ENCODE measurements at places on chromosomes 11 and 22.

DNA sequence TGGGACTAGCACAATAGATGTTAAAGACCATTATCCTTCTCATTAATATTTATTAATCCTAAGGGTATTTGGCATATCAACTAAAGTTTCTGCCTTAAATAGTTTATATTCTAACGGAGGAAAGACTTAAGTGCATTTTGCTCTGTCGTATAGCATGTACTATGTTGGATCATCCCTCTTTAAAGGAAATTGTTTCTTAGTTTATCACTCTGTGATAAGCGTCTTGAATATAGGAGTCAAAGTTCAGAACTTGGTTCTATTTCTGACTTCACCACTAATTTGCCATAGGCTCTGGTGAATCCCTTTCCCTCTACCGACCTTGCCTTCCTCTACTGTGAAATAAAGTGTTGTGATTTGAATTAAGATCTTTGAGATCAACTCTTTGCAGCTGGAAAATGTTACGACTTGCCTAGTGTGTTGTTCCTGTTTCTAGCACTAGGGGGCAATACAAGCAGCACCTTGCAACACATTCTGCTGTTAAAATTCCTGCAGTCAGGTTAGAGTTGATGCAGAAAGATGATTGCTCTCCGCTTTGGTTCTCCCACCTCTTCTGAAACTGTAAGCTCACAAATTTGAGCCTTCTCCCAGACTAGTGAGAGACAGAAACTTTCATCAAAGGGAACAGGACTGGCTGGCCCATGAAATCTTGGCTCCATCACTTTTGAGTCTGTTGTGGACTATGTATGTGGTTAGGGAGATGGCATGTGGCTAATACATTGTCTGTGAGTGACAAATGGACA, 27.8 kb upstream of the ZNRF3 start:
- peak; percentile 53 for DNase-seq

GRCh38 chr22:30919973-30920372, 48.6 kb downstream of the MORC2 start:
- DNase-seq: no peak

- no peak for DNase-seq
Measured at GRCh38 chr11:111676878-111677585, 74.8 kb downstream of the SIK2 start.

DNA sequence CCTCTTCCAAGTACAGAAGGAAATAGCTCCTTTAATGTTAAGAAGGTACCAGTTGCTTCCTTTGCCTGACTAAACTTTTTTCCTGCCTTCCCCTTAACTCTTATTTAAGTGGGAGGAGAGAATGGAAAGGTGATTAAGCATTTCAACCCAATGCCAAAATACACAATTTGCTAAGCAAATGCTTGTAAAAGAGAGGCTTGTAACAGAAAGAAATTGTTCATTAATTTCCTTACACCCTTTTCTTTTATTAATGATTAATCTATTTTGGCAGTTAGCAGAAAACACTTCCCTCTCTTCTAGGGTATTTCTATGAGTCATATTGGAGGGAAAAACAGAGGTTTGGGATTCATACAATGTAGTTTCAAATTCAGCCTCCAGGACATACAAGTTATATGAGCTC, 427.6 kb upstream of the FAT3 start:
- no peak for DNase-seq

DNA sequence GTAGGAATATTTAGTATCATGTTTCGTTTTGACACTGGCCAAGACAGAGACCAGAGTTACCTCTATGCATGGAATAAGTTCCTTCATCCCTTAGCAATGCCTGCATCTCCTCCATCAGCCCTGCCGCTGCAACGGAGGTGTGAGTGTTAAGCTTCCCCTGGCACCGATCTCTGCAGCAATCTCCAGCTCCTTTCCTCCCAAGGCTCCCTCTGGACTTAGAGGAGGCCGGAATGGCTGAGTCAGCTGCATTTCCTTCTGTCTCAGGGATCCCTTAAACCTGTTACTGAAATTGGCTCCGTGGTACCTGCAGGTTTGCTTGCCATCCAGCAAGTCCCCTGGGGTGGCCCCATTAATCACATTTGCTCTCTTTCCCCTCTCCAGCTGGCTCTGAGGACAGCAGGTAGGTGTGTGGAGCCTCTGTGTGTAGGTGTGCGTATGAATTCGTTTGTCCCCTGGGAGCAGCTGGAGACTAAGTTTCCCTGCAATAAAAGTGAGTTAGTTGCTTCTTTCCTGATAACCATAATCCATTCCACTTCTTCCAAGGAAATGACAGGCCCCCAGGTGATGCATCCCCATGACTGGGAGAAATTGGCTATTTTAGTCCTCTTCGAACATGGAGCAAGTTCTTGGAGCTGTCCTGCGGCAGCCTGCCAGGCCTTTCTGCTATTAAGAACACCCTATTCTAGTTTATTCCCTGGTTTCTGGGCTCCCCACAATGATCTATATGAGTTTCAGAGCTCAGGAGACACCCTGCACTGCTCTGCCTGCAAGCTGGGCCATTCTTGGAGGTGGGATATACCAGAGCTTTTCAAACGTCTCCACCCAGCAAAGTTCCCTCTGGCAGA, 457.2 kb upstream of the CADM1 start:
- DNase-seq: no peak

DNA sequence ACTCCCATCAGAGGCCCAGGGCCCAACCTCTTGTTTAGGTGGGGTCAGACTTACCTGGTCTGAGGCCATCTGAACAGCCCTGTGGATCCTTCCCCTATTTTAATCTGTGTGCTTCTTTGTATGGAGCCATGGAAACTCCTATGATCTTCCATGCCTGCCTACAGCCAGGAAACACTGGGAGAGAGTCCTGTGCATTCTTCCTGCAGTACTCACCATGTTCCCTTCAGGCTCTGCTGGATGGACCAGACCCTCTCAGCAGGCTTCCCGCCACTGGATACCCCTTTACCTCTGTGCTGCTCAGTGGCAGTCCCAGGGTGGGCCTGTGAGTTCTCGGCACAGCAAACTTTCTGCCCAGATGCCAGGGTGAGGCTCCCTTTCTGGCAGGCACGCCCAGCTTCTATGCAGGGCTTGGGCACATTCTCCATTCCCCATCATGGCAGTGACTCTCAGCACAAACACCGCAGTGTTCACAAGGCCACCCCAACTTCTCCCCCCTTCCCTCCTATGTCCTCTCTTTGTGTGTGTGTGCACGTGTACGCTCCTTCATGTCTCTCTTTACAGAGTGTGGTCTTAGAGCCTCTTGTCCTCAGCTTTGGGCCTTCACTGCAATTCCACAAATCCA, 34.8 kb downstream of the NEU3 start:
- DNase-seq: no peak
